ENCODE measurements at places on chromosomes 12 and 14. TPM values are rescaled to one million over a fixed set of nuclear protein-coding genes. Genes with fewer than 3 reads are reported as not detected.

The ZFC3H1 gene
- 66.1 TPM for total RNA-seq

The TEP1 gene
- total RNA-seq = 13.3 TPM

The CCDC196 gene
- total RNA-seq = not detected

The B4GALNT1 gene
- total RNA-seq = 3.3 TPM

The SOX5 gene
- total RNA-seq = 7.8 TPM

The YBX3 gene
- total RNA-seq = 454 TPM

The PTMS gene
- total RNA-seq = 102 TPM

The SLC10A1 gene
- not detected for total RNA-seq

The SETD1B gene
- 5.5 TPM for total RNA-seq

The AHNAK2 gene
- 51.0 TPM for total RNA-seq

The PLXNC1 gene
- 13.4 TPM for total RNA-seq

The CCNK gene
- total RNA-seq = 28.5 TPM

The IL23A gene
- total RNA-seq = not detected

The INSM2 gene
- total RNA-seq = not detected

The DTX3 gene
- total RNA-seq = 19.2 TPM

The B4GALNT3 gene
- total RNA-seq = 14.0 TPM

The RALGAPA1 gene
- total RNA-seq = 101 TPM

The SYT10 gene
- 0.10 TPM for total RNA-seq

The OASL gene
- 0.31 TPM for total RNA-seq

The SDR9C7 gene
- 0.51 TPM for total RNA-seq

The PLBD2 gene
- total RNA-seq = 17.4 TPM

The TAS2R30 gene
- total RNA-seq = 16.9 TPM

The FSCB gene
- 0.10 TPM for total RNA-seq

The PPP1R13B gene
- total RNA-seq = 14.1 TPM

The MYF5 gene
- 48.5 TPM for total RNA-seq

The SIX4 gene
- total RNA-seq = 30.6 TPM

The CLEC7A gene
- 3.6 TPM for total RNA-seq

The TEX52 gene
- total RNA-seq = not detected

The TMTC1 gene
- total RNA-seq = 67.0 TPM

The CLMN gene
- 8.5 TPM for total RNA-seq

The MYF6 gene
- total RNA-seq = 164 TPM

The SMCO2 gene
- total RNA-seq = not detected

The PTCSC3 gene
- total RNA-seq = not detected

The NOC4L gene
- total RNA-seq = 5.0 TPM

The HCAR3 gene
- 2.6 TPM for total RNA-seq

The CLEC1B gene
- not detected for total RNA-seq

All from tongue (tissue), 3 donors.